Epithelial cell of alveolus of lung (primary cell): ENCODE measurements at places on chromosomes 6 and 20. TPM values are rescaled to one million over a fixed set of nuclear protein-coding genes. Genes with fewer than 3 reads are reported as not detected.

CPXM1 gene
- total RNA-seq = 3.0 and 11.1 TPM in 2 replicates

ECT2L gene
- not detected in 2 replicates for total RNA-seq

SOX18 gene
- total RNA-seq = 0.13 and 2.4 TPM in 2 replicates

GMDS gene
- 6.1 and 10.9 TPM in 2 replicates for total RNA-seq

SLC22A16 gene
- total RNA-seq = not detected in 2 replicates

PTPRT gene
- not detected in 2 replicates for total RNA-seq

CLDN20 gene
- not detected in 2 replicates for total RNA-seq

EDN3 gene
- not detected in 2 replicates for total RNA-seq

KCNG1 gene
- total RNA-seq = 12.5 and 208 TPM in 2 replicates

DEFB118 gene
- total RNA-seq = not detected in 2 replicates

HLA-F gene
- 0.16 and 3.4 TPM in 2 replicates for total RNA-seq

TENT5A gene
- total RNA-seq = 9.4 and 15.8 TPM in 2 replicates

PLCB1 gene
- total RNA-seq = 4.9 and 7.0 TPM in 2 replicates

ARG1 gene
- not detected in 2 replicates for total RNA-seq

CAGE1 gene
- under 0.01 TPM in 1 of 2 replicates, not detected in the other for total RNA-seq

MRAP2 gene
- total RNA-seq = 0.13 TPM in 1 of 2 replicates, not detected in the other

ABHD16B gene
- not detected in 2 replicates for total RNA-seq

HMGN4 gene
- 64.8 and 69.1 TPM in 2 replicates for total RNA-seq

ULBP1 gene
- 0.88 and 2.6 TPM in 2 replicates for total RNA-seq

DEFB113 gene
- not detected in 2 replicates for total RNA-seq
